ENCODE measurements at places on chromosomes 3 and 15.
A peak's percentile ranks its signal among the peaks of the same experiment; 100 is the strongest.

DNA sequence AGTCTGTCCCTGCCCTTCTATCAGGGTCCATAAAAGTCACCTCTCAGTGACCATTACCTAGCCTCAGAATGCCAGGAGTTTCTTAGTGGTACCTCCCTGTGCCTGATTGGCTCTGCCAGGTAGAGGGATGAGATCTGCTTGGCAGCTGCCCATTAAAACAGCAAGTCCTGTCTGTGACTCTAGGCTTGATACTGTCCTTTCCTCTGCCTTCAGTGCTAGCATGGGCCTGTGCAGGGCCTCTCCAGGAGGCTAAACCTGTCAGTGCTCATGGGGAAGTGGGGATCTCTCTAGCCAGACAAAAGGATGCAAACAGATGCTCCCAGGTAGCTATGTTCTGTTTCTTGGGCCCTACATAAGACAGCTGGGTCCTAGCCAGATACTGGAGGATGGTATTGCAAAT lies 10.0 kb upstream of the MANF start:
- DNase-seq, result peak; percentile 60

GRCh38 chr3:141797819-141798447 lies 34.7 kb downstream of the GRK7 start:
- peak; percentile 4 for DNase-seq

- DNase-seq, result no peak
Observed at GRCh38 chr3:152160350-152161011, 108.2 kb upstream of the MBNL1 start.

- no peak for DNase-seq
Observed at GRCh38 chr15:77493324-77493907, 72.7 kb downstream of the HMG20A start.

DNA sequence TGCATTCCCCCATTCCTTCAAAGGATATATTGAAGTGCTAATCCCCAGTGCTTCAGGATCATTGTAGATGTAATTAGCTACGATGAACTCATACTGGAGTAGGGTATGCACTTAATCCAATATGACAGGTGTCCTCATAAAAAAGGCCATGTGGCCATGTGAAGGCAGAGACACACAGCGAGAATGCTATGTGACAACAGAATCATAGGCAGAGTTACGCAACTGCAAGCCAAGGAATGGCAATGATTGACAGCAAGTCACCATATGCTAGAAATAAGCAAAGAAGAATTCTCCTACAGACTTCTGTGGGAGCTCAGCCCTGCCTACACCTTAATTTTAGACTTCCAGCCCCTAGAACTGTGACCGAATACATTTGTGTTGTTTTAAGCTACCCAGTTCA lies 875.6 kb upstream of the ROBO1 start:
- no peak for DNase-seq

DNA sequence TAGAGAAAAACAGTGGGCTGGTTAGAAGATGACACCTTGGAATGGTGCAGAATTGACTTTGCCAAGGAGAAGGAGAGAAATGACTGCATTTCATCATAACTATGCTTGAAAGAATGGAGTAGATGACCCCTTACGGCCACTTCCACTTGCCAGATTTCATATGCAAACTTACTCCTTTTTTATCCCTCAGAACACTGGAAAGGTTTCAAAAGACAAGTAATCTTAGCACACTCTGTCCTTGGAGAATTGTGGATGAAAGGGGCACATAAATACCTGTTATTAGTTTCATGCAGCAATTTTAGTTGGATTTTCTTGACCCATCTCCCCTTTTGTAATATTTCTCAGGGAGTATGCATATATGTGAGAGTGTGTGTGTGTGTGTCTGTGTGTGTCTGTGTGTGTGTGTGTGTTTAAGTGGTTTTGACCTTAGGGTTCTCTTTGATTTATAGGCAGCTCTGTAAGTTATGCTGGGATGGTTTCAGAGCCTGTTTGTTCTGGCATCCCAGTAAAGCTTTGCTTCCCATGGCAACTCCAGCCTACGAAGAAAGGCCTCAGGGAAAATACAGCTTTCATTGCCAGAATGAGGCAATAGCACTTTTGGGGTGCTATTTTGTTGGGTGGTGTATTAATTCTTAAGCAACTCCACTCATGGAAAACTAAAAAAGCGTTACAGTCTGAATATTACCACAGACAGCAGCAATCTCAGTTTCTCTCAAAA lies 122.2 kb upstream of the TP63 start:
- DNase-seq, result no peak

DNA sequence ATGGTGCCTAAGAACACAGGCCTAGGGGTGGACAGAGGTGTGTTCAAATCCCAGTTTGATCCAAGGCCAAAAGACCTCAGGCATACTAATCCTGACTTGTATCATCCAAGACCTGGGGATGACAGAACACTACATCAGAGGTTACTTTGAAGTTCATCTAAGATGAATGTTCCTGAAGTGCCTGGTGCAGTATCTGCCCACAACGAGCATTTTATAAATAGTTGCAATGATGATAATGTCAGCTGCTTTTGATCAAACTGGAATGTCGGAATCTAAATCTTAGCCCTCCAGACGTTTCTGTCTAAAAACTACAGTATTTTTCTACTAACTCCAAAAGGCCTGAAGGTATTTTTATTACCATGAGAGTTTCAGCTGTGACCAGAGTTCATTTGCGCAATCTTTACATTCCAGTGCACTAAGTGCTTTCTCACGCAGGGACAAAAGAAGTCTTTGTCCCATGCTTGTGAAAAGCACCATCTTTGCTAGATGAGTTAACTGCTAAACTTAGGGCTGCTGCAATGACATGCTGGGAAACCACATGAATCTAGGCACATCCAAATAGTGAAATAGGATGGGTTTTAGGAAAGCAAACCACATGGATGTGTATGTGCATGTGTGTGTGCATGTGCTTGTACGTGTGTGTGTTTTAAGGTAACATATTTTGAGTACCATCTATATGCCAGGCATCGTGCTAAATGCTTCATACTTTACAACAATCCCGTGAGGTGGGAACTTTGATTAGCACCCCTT lies 18.1 kb downstream of the ANXA2 start:
- DNase-seq, result no peak

DNA sequence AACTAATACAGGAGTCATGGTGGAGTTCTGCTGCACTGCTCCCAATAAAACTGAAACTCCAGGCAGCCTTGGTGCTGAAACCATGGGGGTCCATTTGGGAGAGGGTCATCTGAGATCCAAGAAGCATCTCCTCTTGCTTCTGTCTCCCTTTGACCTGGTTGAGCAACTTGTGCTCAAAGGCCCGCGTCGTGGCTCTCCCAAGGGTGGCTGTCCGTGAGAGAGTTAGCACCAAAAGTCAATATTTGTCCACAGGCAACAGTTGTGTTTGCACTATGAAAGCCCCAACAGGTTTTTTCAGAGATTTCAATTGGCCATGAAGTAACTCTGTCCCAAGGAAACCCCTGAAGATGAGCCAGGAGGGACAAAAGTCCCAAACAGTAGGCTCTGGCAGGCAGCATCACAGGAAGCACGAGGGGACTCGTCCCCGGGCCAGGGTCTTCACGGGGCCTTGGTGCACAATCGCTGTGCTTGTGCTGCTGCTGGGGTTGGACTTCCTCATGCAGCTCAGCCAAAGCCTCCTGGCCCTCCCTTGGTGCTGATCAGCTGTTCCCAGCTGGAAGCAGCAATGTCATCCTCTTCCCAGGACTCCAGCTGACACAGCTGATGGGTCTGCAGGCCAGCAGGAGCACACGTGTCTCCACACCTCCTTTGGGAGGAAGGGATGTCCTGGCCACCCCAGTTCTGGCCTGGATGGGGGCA lies 39.4 kb upstream of the WNT5A start:
- DNase-seq, result no peak

GRCh38 chr3:169002689-169003088 lies 660.8 kb downstream of the MECOM start:
- DNase-seq, result no peak

DNA sequence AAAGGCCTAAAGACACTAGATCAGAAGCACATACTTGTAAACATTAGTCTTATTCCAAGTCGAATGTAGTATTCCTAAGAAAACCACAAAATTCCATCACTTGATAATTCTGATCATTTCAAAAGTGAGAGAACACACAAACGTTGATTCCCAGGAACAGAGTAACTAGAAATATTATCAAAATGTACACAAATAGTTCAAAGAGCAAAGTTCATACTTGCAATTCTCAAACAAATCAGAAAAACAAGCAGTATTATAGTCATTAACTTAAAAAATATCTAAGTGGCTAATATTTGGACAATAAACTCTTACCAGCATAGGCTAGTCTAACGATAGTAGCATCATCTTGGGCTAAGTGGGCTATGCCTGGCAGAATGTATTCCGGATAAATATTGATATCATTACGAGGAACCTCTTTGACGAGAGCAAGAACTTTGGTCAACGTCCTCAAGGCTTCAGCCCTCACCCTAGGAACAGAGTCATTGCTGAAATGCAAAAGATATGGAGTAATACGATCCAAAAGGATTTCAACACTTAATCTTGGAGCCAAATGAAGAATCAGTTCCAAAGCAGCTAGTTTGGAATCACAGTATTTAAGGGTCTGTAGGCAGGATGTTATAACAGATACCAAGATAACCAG lies 13.3 kb downstream of the PIK3R4 start:
- no peak for DNase-seq

DNA sequence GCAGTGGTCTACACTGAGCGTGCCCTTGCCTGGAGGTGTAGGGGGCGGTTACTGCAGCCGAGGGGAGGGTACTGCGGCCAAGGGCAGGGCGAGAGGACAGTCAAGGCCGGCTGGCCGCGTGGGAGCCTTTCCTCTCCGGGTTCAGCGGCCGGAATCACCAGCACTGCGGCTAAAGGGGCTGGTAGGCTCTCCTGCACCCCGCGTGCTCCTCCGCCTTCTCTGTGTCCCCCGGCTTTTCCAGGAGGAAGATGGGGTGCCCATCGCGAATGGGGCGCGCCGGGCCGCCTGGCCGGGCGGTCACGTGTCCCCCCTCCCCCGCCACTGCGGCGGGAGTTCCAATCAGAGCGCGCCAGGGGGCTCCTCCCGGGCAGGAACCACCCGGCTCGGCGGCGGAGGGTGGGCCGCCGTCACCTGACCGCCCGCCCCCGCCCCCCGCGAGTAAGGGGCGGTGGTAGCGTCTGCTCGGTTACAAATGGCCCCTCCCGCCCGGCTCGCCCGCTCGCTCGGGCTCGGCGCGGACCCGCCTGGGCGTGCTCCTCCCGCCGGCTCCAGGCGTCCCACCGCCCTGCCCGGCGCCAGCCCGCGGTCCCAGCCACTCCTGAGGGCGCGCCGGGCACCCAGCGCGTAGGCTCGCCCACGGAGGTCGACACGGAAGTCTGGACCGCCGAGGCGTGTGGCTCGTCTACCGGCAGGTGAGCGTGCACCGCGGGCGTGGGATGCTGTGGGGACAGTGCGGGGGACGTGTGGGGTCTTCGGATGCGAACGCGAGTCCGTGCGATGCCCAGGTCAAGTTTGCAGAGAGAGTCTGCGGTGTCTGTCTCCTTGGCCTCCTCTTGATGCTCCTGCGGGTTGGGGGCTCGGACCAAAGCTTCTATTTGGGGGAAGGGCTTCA lies 242.6 kb upstream of the TOPAZ1 start:
- no peak for DNase-seq

GRCh38 chr15:71133747-71134472 lies 18.6 kb downstream of the THSD4 start:
- no peak for DNase-seq

DNA sequence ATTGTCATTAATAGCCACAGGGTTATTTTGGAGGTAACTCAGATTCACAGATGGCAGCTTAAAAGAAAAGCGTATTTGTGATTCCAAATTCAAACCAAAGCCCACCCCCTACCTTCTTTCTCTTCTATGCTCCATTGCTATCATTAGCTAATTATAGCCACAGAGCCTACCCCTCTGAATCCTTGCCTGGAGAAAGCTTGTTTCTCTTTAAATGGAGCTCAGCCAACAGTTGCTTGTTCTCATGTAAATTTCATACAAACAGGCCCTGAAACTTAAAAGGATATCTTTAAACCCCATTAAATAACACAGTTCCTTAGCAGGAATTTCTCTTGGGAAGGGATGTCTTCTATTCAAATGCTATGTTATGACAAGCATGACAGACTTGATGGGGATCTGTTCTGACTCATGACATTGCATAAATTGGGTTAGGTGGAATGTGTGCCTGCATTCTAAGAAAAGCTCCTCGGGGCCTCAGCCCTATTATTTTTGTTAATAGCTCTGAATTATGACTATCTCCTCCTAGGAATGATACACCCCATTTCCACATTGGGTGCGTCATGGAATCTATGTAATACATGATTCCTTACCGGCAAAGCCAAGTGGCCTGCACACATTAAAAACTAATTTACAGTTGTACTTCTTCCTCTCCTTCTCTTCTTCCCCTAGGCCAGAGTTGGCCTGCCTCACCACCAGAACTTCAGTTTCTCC lies 265.8 kb downstream of the TAFA4 start:
- no peak for DNase-seq

DNA sequence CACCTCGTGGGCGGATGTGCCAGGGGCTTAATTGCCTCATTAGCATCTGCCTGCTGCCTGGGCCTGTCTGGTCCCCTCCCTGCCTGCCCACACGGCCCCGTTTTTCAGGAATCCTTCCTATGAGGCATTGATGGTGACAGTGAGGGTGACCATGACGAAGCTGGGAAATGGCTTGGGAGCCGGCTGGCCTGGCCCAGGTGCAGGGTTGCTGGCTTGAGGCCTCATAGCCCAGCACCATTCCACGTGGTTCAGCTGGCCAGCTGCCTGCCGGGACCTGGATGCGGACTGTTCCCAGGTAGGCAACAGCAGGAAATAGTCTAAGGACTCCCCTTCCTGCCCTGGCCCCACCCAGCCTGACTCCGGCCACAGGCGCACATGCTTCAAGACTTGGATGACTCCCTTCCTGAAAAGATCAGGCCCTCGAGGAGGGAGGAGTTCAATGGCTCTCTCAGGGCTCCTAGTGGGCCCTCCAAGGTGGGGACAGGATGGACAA lies 8.9 kb upstream of the DUSP7 start:
- DNase-seq, result no peak

DNA sequence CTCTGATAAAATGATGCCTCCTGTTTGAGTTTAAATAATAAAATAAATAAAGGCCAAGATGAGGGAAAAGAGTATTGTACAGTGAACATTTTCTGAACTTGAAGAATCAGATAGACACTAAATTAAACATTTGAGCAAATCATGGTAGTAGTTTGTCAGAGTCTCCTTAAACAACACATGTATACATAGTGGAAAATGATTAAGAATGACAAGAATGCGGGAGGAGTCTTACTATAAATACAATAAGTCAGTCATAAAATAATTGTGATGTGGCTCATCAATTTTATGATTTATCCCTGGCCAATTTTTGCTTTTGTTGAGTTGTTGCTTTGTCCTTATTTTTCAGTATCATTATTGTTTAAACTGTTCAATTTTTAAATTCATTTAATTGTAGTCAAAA lies 158.0 kb upstream of the TMC3 start:
- no peak for DNase-seq

- no peak for DNase-seq
Observed at GRCh38 chr3:56825567-56826438, 24.1 kb upstream of the ARHGEF3 start.

DNA sequence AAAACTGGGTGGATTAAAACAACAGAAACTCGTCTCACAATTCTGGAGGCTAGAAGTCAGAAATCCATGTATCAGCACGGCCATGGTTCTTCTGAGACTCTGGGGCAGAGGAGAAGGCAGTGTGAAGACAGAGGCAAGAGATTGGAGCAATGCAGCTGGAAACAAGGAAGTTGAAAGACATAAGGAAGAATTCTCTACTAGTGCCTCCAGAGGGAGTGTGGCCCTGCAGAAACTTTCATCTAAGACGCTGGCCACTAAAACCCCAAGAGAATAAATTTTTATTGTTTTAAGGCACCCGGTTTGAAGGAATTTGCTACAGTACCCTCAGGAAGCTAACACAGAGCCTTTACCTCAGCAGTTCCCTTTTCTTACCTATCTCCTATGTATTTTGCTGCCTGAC lies 1012.2 kb upstream of the CADM2 start:
- no peak for DNase-seq

- DNase-seq, result no peak
Observed at GRCh38 chr3:130934442-130935089, 40.7 kb downstream of the ATP2C1 start.

Measured in cerebellum (tissue), 4 donors.